Right lung (tissue), 10 donors: ENCODE measurements at places on chromosomes 7 and 10. TPM values are rescaled to one million over a fixed set of nuclear protein-coding genes. Genes with fewer than 3 reads are reported as not detected.

GRCh38 chr7:141291541-141291940 lies 217.7 kb downstream of the TMEM178B start:
- no peak for DNase-seq

GRCh38 chr7:134750083-134751062 lies 29.1 kb upstream of the CALD1 start:
- no peak for DNase-seq

- DNase-seq, result peak; percentile 75
These were observed 173.8 kb downstream of the TRIL start for GRCh38 chr7:28784171-28784902.

DNA sequence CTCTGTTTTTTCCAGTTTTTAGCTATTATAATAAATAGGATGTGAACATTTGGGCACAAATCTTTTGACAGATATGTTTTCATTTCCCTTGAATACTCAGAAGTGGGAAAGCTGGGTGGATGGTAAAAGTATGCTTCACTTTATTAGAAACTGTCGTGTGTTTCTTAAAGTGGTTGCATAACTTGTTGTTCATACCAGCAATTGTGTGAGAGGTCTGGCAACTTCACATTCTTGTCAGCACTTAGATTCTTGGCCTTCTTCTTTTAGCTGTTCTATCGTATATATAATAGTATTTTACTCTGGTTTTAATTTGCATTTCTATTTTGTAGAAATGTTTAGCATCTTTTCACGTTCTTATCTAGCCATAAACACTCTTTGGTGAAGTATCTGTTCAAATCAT lies 894.4 kb downstream of the KCNMA1 start:
- DNase-seq, result no peak

DNA sequence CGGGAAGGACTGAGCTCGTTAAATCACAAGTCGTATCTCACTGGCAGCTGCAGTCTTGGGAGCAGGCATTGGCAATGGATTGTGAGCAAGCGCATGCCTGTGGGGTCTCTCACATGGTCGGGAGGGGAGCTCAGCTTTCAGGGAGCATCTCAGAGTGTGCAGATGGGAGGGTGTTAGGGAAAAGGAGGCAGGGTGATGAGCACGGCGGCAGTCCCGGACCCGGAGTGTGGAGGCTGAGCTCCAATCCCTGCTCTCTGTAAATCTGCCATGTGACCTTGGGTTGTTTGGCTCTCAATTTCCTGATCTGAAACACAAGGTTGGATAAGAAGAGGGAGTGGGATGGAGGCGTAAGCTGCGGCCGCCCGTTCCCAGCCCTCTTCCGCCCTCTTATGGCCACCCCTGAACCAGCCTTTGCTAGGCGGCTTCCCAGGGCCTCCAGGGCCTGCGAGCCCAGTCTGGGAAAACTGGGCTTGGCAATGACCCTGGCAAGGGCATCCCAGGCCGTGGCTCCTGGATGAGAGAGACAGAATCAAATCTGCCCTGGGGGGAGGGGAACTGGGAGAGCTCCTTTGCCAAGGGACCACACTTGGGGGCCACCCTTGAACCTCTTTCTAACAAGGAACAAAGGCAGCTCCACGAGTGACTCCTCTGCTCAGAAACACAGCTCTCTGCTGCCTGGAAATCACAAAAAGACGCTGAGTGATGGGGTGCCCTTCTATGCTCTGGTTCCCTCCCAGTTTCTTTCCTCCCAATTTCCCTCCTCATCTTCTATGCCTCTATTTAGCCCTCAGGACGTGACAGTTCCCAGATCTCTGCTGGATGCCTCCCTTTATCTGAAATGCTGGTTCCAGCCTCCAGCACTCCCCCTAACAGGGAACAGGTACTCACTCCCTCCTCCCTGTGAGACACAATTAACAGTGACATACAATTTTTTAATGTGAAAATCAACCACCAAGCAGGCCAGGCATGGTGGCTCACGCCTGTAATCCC lies 41.7 kb upstream of the LOXL4 start:
- peak; percentile 69 for DNase-seq

- peak; percentile 42 for DNase-seq
These were observed 14.7 kb upstream of the NXPH1 start for GRCh38 chr7:8418629-8419245.

DNA sequence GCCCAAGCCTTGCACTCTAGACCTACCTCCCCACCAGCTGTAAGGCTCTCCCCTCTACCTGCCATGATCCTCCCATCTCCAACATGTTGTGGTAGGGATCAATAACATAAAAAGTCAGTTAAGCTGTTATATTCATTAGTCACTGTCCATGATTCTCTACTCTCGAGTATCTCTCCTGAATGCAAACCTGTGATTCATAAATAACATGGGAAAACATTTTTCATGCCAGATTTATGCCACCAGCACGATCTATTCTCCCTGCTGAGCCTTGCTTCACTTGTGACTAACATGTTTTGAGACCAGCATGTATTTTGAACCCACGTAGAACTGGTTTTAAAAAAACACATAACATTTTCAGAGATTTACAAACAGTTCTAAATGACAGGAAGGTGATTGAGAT lies 30.3 kb downstream of the TMEM168 start:
- DNase-seq, result no peak

DNA sequence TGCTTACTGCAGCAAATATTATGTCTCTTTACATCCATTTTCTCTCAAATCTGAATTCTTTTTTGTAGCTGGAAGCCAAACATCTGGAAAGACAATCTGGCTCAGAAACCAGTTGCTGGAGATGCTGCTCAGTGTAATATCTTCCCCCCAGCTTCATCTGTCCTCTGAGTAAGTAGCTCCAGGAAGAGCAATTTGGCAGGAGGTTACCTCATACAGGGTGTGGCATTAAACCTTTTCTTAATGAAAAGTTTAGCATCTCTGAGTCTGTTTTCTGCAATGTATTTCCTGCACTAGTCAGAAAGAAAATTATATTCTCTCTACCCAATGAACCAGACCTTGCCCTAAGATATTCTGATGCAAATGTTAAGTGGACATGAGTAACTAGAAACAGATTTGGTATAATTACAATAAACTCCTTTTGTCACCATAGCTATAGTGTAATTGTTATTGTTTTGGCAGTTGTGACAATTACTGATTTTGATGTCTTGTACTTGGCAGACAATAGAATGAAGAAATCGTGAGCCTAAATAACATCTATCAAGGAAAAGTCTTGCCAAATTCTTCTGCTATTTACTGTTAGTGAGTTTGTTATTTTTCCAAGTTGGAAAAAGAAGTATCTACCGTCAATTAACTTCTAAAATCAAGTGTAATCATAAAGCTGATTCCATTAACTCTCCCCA lies 123.3 kb downstream of the WDFY4 start:
- no peak for DNase-seq

DNA sequence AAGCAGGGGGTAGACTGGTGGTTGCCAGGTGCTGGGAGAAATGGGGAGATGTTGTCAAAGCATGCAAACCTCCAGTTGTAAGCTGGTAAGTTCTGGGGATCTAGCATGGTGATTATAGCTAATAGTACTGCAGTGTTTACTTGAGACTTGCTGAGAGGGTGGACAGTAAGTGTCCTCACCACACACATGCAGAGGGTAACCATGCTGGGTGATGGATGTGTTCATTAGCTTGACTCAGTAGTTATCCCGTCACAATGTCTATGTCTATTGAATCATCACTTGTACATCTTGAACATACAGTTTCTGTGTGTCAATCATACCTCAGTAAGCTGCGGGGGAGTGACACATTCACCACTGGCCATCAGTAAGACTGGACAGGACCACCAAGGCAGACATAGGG lies 42.1 kb downstream of the GSDME start:
- DNase-seq, result no peak

DNA sequence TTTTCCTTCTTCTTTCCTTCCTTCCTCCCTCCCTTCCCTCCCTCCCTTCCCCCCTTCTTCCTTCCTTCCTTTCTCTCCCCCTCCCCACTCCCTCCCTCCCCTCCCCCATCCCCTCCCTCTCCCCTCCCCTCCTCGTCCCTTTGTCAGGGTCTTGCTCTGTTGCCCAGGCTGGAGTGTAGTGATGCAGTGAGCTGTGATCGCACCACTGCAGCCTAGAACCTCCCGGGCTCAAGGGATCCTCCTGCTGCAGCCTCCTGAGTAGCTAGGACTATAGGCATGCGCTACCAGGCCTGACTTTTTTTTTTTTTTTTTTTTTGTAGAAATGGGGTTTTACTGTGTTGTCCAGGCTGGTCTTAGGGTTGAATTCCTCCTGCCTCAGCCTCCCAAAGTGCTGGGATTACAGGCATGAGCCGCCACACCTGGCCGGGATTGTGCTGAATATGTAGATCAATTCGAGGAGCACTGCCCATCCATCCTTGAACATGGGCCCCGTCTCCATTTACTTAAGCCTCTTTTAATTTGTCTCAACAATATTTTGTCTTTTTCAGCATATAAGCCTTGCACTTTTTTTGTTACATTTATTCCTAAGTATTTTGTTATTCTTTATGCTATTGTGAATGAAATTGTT lies 23.4 kb downstream of the GRIFIN start:
- no peak for DNase-seq

DNA sequence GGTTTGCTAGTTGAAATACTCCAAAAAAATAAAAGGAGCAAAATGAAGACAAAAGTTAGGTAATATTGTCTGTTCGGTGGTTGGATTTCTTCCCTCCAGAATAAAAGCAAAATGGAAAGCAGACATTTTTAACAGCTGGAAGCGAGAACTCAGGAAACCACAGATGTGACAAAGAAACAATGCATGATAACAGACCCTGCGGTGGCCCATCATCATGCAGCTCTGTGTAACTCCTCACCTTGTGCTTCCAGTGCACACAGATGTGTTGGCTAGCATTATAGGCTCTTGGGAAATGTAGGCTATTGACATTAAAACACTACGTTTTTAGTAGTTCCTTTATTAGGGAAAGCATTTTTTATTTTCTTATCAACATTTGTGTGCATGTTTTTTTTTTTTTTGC lies 53.9 kb upstream of the ARL4A start:
- no peak for DNase-seq

- peak; percentile 70 for DNase-seq
These were observed 154.8 kb downstream of the DGKB start for GRCh38 chr7:14747701-14748100.

DNA sequence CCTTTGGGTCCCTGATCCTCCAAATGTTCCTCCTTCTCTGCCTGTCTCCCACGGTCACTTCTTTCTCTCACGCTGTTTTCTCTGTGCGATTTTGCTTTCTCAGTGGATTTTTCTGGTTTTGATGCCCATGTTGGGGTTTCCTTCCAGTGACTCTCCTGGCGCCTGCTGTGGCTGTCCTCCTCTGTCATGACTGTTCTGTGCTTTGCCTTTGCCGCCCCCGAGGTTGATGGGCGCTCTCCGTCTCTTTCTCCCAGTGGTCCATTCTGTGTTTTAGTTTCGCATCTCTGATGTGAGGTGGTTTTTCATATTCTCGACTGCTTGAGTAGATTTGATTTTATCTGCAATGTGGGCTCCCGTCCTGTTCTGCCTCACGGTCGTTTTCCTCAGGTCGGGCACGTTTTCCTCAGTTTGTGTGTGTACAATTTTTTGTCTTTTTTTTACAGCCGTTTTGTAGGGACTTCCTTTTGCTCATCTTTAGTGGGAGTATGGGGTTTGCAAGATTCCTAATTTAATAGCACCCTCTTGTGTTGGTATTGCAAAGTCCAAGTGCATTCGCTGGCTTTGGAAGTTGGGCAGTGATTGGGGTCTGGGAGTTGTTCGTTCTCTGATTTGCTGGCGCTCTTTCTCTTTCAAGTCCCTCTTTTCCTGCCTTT lies 100.0 kb downstream of the INPP5A start:
- DNase-seq, result peak; percentile 70

- DNase-seq, result no peak
These were observed 513.3 kb downstream of the MDFIC start for GRCh38 chr7:115435178-115435577.

- DNase-seq, result no peak
These were observed 113.6 kb upstream of the SEM1 start for GRCh38 chr7:96823274-96823673.

GRCh38 chr7:118449797-118450567 lies 225.5 kb downstream of the ANKRD7 start:
- DNase-seq, result no peak

DNA sequence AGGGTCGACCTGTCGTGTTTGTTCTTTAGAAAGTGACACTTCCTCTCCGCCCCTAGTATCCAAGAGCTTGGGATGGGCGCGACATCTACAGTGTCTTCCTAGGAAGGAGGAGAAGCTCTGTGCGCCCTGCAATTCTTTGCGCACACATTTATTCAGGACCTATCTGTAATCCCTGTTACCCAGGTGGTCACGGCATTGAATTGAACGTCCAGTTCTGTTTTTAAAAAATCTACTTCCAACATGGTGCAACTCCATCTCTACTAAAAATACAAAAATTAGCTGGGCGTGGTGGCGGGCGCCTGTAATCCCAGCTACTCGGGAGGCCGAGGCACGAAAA lies 606 bp upstream of the LAMB1 start:
- no peak for DNase-seq

- DNase-seq, result peak; percentile 33
These were observed 140.4 kb upstream of the AUTS2 start for GRCh38 chr7:69457595-69458504.

DNA sequence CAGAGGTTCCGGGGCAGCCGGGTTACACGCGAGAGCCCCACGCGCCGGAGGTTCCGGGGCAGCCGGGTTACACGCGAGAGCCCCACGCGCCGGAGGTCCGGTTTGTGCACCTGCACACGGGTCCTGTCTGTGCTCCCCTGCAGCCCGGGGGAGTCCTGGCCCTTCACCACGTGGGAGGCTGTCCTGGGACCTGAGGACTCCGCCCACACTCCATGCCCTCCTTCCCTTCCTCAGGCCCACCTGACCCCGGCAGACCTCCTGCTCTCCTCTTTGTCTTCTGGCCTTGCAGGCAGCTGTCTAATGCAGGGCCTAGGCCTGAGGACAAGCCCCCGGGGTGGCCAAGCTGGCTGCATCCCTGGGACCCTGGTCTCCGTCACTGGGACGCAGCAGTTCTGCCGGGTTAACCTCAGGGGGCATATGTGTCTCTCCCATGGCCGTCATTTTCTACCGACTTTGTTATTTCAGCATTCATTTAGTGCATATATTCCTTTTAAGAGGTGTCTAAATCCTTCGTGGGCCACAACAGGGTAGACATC lies 374.6 kb downstream of the DNAJB6 start:
- DNase-seq, result no peak

DNA sequence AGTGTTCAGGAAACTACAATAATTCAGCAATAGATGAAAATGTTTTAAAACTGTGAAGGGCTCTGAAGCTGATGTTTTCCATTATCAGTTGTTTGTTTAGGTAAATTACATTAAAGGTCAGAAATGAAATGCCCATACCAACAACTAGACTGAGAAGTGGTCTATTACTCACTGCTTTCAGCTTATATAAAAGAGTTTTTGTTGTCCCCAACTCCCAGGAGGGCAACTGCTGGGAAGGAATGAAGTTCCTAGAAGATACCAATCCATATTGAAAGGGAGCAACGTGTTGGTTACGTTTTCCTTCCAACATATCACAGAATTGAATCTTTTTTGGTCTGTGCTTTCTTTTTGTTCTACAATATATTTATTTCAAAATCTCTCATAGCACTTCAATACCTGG lies 330.6 kb upstream of the LRRN3 start:
- DNase-seq, result no peak

GRCh38 chr7:8781166-8781565 lies 347.8 kb downstream of the NXPH1 start:
- DNase-seq, result no peak

- DNase-seq, result no peak
These were observed 17.3 kb downstream of the KDM7A start for GRCh38 chr7:140159497-140159896.

- DNase-seq, result no peak
These were observed 15.9 kb downstream of the FAM53B start for GRCh38 chr10:124728071-124728829.

The GLUD1 gene
- 97.7 TPM for polyA plus RNA-seq

The HKDC1 gene
- polyA plus RNA-seq, result 3.6 TPM

The PTPRN2 gene
- polyA plus RNA-seq, result 7.0 TPM

The PSMC2 gene
- 99.8 TPM for polyA plus RNA-seq

The HOXA5 gene
- 77.5 TPM for polyA plus RNA-seq

The HOXA11 gene
- polyA plus RNA-seq, result not detected

The DEPP1 gene
- polyA plus RNA-seq, result 16.0 TPM

The ITGA8 gene
- 42.0 TPM for polyA plus RNA-seq
